ENCODE measurements at places on chromosomes 16 and 17.
A peak's percentile ranks its signal among the peaks of the same experiment; 100 is the strongest.

GRCh38 chr17:17693253-17694168 is 12.3 kb downstream of the RAI1 start:
- DNase-seq = peak; percentile 85

GRCh38 chr17:64515419-64515818 is 8.6 kb downstream of the CEP95 start:
- no peak for DNase-seq

GRCh38 chr17:50371526-50371925 is 1.5 kb downstream of the MRPL27 start:
- DNase-seq = no peak

- DNase-seq = no peak
Measured at GRCh38 chr16:78490431-78490830, 391.0 kb downstream of the WWOX start.

GRCh38 chr16:31006086-31006385 is 4.4 kb downstream of the STX1B start:
- DNase-seq = no peak

GRCh38 chr16:3576211-3576610 is 992 bp downstream of the NLRC3 start:
- DNase-seq = no peak

DNA sequence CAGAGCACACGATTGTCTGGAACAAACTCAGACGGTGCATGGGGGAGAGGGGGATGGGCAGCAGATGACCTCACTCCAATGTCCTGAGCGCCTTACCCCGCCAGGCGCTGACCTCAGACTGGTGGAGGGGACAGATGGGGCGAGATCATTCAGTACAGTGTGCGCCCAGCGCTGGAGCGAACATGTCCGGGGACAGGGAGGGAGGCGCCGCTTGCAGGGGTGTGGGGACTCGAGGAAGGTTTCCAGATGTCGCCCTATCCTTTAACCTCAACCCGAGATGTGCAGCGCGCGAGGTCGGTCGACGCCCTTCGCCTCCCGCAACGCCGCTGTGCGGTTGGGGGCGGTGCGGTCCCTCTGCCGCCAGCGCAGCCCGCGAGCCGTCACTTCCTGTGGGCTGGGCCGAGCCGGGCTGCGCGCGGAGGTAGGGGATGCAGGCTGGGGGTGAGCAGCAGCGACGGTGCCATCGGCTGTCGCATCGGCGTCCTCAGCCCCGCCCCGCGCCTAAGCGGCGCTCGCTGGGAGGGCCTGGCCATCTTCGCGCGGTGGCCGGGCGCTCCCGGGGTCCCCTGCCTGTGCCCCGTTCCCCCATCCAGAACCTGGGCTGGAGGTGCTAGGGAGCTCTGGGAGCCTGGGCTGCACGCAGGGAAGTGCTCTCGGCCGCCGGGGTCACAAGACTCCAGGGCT is 5.3 kb upstream of the CDR2L start:
- DNase-seq = peak; percentile 95

- no peak for DNase-seq
Measured at GRCh38 chr17:4508207-4508606, 9.5 kb downstream of the SPNS2 start.

DNA sequence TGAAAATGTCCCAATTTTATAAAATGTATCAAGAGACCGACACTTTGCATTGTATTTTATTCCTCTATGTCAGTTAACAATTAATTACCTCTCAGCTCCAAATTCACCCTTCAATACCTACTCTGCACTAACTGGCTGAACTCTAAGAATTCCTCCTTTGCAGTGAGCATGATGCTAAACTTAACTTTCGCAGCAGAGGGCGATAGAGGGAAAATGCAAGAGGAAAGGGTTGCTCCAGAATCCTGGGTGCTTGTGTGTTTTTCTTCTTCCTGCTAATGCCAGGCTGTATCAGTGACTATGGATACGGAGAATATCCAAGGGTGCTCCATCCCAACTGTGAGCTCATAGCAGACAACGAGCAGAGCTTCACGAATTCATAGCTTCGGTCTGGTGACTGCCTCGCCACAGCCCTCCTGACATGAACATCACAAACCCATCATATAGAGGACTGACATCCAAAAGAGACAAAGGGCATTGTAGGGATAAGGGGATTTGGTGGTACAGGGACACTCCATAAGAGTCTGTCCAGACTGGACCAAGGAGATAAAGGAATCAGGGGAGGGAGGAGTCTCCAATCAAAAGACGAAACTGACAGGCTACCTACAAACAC is 172.9 kb downstream of the STX8 start:
- peak; percentile 39 for DNase-seq

GRCh38 chr16:2985893-2986355 is 5.7 kb upstream of the PKMYT1 start:
- DNase-seq = no peak

- peak; percentile 89 for DNase-seq
Measured at GRCh38 chr17:78289802-78290363, 58.5 kb downstream of the TMEM235 start.

- DNase-seq = no peak
Measured at GRCh38 chr16:53085931-53086421, 31.2 kb downstream of the CHD9 start.

DNA sequence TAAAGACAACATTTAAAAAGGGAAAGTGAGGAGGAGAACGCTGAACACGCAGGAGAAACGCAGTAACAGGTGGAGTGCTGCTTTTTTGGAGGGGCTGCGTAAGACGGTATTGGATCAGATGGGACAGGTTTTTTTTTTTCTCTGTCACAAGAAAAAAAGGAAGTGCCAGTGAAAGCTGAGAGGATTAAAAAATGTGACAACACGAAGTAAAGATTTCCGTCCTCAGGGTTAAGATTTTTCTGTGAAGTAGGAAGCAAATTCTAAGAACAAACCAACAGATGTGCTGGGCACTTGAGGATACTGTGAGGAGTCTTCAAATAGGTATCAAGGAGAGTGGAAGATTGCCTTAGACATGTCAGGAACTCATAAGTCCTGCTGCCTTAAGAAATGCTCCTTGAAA is 5.8 kb upstream of the ABCA9 start:
- no peak for DNase-seq

- DNase-seq = no peak
Measured at GRCh38 chr17:66283971-66284370, 18.4 kb upstream of the PRKCA start.

GRCh38 chr17:28812091-28812747 is 30.4 kb downstream of the FAM222B start:
- peak; percentile 99 for DNase-seq

- DNase-seq = no peak
Measured at GRCh38 chr17:65604070-65604469, 42.6 kb upstream of the AXIN2 start.
